ENCODE measurements at places on chromosomes 7 and 10.

DNA sequence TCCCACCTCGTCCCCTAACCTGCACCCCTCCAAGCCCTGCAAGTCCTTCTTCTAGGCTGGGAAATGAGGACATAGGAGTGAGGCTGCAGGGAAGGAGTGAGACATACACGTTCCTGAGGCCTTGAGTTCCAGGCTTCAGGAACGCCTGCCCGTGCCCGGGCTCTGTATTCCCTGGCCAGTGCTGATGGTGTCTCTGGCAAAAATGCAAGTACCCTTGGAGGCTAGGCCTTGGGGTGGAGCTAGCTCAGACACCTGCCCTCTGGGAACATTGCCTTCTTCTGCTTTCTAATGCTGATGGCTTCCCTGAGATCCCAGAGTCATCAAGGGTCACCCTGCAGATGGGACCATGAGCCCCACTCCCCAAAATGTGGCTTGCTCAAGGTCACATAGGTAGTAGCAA lies 76.0 kb downstream of the GRK5 start:
- no peak for DNase-seq

DNA sequence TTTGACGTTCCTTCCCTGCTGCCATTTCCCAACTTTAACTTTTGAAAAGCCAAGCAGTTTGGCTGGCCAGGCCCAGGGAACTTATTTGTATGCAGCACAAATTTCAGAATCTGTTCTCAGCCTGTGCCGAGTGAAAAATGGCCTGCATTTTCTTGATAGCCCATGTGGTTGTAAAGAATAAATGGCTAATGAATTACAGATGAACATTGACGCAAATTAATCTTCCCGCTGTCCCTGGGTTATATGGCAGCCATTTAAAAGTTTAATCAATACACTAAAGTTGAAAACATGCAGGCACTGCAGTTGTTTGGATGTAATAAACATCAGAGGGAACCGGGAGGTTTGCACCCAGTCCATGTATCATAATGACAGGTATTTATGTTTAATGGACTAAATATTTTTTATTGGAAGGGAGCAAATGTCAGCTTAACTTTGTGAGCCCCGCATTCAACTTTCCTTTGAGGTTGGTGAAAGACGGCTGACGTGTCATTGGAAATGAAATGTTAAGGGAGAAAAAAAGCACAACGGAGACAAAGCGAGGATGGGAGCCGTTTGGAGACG lies 1092.4 kb downstream of the LRMDA start:
- DNase-seq, result no peak

DNA sequence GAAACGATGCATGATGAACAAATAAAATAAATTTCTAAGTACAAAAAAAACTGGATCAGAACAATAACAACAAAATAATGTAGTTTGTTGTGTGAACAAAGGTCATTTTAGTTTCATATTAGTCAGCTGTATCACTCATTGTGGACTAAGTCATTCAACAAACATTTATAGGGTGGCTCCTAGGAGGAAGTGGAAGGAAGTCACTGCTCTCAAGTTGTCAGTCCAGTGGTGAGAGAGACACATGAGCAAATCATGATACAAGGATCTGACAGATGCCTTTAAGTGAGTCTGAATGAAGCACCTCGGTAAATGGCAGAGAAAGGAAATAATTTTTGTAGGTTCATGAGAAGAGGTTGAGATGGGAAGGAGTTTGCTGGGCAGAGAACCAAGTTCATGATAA lies 56.8 kb downstream of the EPDR1 start:
- no peak for DNase-seq

- DNase-seq, result no peak
Observed at GRCh38 chr10:23686722-23687121, 247.8 kb downstream of the OTUD1 start.

GRCh38 chr7:106604303-106604924 lies 56.5 kb downstream of the CCDC71L start:
- DNase-seq, result no peak

GRCh38 chr10:101354328-101355071 lies 535 bp downstream of the BTRC start:
- no peak for DNase-seq

All from esophagus squamous epithelium (tissue), 5 donors.